Fibroblast of skin of right quadriceps (primary cell): ENCODE measurements at places on chromosomes 16 and 17.

DNA sequence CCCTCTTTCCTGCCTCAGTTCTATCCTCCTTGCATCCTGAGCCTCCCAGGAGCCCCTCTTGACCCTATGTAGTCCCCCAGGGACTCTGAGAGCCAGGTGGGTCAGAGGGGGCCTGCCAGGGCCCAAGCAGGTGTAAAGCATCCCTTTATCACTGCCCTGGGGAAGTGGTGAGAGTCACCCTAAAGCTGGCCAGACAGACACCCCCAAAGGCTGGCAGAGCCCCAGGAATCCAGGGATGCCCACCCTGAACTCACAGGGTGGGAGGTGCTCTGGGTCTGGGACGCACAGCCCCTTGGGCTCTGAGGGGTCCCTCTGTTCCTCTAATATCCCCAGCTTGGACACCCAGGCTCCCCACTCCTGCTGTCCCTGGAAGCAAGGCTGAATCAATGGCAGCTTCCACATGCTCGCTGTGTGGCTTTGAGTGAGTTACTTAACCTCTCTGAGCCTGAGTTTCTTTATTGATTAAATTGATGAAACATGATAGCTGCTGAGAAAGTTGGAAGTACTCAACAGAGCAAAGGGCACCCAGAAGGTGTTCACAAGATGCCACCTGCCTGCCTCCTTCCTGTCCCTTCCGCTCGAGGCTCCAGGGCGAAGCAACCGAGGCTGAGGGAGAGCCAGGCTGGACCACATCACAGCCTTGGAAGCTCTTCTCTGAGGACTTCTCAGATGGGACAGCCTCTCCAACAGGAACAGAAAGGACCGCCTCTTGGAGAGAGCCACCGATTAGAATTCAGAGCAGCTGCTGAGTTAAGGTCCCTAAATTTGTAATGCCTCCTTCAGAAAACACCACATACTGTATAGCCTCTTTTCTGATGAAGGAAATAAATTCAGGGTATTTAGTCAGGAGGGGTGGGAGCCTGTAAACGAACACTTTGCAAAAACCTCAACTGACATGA is 67.1 kb upstream of the DOC2B start:
- no peak for DNase-seq

GRCh38 chr17:4538236-4539002 is 16.8 kb downstream of the MYBBP1A start:
- no peak for DNase-seq

GRCh38 chr17:14205992-14206461 is 30.6 kb downstream of the CDRT15 start:
- DNase-seq, result no peak

DNA sequence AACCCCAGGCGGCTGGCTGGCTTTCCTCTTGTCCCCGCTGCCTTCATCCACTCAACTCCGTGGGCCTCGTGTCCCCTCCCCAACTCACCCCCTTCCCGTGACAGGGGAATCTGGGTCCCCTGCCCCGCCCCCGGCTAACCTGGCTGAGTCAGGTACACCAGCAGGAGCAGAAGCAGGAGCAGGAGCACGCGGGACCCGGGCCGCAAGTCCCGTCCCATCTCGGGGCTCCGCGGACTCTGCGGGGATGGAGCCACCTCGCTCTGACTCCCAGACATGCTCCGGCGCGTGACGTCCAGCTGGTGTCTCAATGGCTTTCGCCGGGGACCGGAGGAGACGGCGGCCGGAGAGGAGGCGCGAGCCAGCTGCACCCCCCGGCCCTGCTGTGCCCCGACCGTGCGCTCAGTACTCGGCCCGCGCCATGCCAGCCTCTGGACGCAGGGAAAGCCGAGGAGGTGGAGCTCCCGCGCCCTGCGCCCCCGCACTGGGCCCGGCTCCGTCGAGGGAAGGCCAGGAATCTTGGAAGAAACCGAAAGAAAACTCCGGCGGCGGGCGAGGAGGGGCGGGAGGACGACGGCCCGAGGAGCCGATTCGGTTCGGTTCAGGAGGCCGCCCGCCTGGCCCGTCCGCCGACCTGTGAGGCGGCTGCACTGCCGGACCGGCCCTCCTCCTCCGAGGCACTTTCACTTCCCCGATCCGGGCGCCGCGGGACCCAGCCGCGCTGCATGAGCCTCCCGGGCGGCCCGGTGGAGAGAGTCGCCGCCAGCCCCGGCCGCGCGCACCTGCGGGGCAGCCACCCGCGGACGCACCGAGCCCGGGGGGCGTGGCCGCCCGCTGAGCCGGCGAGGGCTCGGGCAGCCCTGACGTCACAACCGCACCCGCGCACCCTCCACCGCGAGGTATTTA is at the start of the genes CXCL16 and ZMYND15:
CXCL16 (minus strand) TSS at position 807 of the 903 bp plus-strand sequence; CDS start at position 218, 589 bp downstream.
ZMYND15 (plus strand) TSS at position 712 of the 903 bp plus-strand sequence. CDS start 716 bp downstream, outside the sequence.
- no peak for DNase-seq

- peak; percentile 79 for DNase-seq
Observed at GRCh38 chr17:77834170-77835115, 124.1 kb upstream of the TNRC6C start.

DNA sequence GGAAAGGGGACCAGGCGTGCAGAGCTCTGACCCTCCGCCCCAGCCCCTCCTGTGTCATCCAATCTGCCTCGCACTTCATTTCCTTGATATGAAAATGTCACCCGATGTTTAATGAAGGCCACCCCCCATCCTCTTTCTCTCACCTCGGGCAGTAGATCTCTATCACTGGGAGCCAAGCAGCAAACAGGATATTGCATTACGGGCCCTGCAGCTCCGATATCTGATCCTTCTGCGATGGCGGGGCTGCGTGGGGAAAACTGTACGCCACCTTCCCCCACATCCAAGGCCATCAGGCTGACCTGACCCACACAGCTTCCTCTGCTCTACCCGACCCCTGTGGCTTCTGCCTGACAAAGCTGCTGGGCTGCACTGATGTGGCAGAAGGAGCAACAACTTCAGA is 74.9 kb downstream of the DYNLRB2 start:
- DNase-seq, result no peak

GRCh38 chr16:17468611-17469010 is 2.1 kb downstream of the XYLT1 start:
- no peak for DNase-seq

DNA sequence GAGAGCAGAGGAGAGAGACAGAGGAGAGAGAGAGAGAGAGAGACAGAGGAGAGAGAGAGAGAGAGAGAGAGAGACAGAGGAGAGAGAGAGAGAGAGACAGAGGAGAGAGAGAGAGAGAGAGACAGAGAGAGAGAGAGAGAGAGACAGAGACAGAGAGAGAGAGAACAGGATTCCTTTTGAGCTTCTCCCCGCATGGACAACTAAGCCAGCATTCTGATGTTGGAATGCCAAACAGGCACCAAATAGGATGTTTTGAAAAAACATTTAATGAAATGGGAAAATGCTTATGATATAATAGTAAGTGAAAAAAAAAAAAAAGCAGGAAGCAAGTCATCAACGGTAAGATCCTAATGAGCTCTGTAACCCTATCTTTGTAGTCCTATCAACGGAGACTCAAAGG is 60.7 kb downstream of the ARSG start:
- no peak for DNase-seq

DNA sequence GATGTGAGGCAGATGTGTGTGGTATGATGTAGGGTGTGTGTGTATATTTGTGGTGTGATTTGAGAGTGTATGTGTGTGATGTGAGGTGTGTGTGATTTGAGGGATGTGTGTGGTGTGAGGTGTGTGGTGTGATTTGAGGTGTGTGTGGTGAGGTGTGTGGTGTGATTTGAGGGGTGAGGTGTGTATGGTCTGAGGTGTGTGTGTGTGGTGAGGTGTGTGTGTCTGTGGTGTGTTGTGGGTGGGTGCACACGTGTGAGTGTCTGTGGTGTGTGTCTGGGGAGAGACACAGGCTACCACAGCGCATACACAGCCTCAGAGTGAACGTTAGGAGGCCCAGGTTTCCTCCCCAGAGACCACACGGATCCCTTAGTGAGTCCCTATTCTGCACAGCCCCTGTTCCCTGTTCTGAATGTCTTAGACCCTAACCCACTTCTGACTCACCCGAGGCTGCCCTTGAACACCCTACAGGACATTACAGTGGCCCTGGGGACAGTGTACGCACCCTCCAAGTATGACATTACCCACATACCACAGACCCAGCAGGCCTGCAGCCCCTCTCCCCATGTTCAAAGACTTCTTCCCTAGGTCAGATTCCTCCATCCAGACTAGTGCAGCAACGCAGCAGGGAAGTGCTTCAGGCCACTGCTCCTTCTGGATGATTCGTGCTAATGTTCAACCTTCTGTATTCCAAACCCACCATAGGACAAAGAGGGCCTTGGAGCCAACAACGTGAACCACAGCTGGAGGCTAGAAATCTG is 3.5 kb upstream of the RAB37 start:
- DNase-seq, result no peak

DNA sequence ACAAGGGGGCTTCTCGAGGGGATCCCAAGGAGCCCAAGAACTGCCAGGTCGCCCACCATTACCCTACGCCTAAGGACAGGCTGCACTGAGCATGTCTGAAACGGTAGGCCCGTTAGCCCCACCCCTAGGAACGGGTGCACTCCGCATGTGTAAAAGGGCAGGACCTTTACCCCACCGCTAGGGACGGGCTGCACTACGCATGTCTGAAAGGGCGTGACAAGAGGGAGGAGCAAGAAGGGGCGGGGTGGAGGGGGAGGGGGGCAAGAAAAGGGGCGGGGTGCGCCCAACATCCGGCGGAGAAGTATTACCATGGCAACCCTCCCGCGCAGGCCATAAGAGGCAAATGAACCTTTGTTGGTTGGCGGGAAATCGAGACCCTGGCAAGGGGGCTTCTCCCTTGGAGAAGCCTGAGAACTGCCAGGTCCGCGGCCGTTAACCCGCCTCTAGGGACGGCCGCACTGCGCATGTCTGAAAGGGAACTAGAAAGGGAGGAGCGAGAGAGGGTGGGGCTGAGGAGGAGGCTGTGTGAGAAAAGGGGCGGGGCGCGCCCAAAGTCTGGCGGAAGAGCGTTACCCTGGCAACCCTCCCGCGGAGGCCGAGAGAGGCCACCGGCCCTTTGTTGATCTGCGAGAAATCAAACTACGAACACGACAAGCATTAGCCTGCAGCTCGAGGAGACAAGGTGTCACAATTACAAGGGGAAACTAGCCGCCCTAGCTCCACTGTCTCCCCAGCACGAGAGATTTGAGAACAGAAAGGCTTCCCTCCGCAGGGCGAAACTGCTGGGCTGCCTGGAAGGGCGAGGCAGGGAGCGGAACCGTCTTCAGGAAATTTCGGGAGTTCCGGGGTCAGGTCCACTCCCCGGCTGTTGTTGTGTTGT is 2046.8 kb downstream of the TP53TG3F start:
- DNase-seq, result no peak

- no peak for DNase-seq
Observed at GRCh38 chr17:62090021-62090824, 25.1 kb upstream of the MED13 start.

DNA sequence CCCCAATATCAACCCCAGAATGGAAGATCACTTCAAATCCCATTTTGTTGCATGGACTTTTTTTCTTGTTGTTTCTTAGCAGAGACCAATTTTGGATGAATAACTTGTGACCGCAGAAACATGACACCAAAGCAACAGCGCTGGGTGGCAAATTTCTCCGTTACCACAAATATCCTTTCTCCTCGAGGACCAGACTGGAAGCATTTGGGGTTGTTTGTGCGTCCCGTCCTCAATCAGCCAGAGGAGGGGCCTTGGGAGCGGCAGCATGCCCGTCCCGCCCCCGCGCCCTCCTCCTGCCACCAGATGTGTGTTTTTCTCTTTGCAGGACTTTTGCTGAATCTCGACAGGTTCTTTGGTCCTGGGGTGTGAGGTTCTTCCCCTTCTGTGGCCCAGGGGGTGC is 282.5 kb upstream of the FOXF1 start:
- peak; percentile 78 for DNase-seq

DNA sequence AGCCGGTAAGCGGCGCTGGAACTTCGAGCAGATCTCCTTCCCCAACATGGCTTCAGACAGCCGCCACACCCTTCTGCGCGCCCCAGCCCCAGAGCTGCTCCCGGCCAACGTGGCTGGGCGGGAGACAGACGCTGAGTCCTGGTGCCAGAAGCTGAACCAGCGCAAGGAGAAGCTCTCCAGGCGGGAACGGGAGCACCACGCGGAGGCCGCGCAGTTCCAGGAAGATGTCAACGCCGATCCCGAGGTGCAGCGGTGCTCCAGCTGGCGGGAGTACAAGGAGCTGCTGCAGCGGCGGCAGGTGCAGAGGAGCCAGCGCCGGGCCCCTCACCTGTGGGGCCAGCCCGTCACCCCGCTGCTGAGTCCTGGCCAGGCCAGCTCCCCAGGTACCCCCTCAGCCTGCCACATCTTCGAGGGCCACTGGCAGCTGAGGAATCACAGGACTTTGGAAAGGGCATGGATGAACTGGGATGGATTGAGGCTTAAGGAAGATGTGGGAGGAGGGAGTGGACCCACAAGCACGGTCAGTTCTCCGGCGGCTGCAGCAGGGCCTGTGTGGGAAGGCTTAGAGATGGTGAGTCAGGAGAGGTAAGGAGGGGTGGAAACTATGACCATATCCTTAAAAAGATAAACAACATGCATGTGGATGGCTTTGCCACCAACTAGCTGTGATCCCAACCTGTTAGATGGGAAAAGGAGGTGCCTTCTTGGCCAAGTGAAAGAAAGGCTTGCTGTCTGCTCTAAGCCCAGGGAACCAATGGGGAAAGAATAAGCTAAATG is 3.4 kb upstream of the LLGL2 start:
- no peak for DNase-seq

- no peak for DNase-seq
Observed at GRCh38 chr16:22660441-22661160, 149.9 kb downstream of the NPIPB5 start.

DNA sequence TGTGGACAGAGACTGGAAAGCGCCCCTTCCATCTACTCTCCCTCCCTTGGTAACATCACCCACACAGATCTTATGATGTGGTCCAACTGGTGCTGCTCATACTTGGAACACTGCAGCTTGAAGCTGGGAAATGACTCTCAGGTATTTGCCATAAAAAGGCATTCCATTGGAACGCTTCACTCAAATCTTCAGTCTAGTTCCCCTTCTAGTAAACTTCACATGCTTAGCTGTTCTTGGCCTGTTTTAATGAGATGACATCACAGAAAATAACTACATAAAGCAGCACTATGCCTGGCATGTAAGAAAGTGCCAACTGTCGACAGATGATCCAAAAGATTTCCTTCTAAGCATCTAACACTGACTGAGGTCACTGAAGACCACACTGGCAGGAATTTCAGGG is 9.3 kb downstream of the ZNF263 start:
- peak; percentile 12 for DNase-seq

GRCh38 chr17:57997085-57997809 is 9.2 kb upstream of the VEZF1 start:
- DNase-seq, result no peak

DNA sequence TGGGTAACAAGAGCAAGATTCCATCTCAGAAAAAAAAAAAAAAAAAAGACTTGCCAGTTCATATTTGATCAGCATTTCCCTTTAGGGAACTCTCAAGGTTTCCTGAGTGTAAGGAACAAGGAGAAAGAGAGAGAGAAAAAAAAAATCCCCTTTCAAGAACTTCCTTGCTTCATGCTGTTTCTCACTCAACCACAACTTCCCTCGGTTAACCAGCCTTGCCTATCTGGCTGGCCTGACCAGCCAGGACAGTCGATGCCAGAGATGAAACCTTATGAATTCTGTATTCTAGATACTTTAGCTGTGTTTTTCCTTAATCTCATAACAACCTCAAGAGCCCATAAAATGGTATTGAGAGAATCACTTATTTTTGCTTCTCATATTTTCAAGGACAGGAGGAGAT is 2.6 kb upstream of the N4BP1 start:
- no peak for DNase-seq
